Osteoblast (primary cell): ENCODE measurements at places on chromosomes 13 and 19. TPM values are rescaled to one million over a fixed set of nuclear protein-coding genes. Genes with fewer than 3 reads are reported as not detected.
A peak's percentile ranks its signal among the peaks of the same experiment; 100 is the strongest.

Gene B9D2
- total RNA-seq: 5.6 and 6.5 TPM in 2 replicates

- peak; percentile 52 for DNase-seq
These were observed 29.6 kb downstream of the VWA8 start for GRCh38 chr13:41931337-41931736.

DNA sequence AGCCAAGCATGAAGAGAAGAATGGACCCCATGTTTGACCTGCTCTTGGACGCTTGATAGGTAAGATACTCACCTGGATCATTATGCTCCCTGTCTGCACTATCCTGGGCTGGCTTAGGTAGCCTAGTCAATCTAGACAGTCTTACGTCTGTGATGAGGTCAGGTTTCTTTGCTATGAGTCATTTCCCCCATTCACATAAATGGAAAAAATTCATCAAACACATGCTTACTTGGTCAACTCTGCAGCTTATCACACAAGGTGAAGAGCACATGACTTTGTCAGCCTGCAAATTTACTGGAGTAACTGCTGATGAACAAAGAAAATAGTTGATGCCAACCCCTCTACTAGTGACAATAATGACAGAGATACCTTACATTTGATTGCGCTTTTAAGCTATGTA is 170.0 kb downstream of the NUFIP1 start:
- peak; percentile 76 for DNase-seq

- peak; percentile 75 for DNase-seq
These were observed 16.4 kb downstream of the FBN3 start for GRCh38 chr19:8132858-8133458.

- no peak for DNase-seq
These were observed 87.6 kb upstream of the DOCK9 start for GRCh38 chr13:99065235-99066015.

Gene FOSB
- total RNA-seq: 3.3 and 3.8 TPM in 2 replicates

DNA sequence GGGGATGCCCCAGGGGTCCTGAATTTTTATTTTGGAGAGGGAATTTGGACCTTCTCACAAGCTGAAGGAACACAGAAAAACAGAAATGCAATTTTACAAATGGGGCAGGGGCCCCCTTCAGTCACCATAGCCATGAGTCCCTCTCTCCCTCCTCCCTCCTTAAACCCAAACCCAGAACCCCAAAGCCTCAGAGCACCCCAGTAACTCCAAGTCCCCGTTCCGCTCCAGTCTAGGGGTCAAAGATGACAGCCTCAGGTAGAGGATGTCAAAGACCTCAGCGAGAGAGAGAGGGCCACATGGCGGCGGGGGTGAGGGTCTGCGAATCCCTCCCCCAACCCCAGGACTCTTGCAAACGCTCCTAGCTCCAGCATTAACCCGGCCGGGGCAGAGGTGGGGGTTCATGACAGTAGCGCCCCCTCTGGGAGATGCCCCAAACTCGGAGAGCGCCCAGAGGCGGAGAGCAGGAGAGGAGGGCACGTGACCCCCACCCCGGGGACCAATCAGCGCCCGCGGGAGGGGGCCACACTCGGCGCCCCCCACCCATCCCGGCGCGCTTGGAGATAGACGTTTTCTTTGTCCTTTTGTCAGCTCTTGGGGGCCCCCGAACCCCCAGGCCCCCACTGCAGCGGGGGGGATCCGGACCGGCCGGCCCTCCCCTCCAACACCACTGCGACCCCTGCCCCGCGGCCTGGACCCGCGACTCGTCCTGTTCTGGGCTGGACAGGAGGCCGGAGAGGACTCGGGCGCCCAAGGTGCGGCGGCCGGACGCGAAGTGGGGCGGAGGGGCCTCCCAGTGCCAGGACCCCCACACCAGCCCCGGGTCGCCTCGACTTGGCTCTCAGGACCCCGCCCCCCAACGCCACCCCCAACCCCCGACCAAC is 20.8 kb upstream of the SEMA6B start:
- DNase-seq: peak; percentile 91

GRCh38 chr13:97249093-97249795 is 27.1 kb downstream of the MBNL2 start:
- DNase-seq: no peak

DNA sequence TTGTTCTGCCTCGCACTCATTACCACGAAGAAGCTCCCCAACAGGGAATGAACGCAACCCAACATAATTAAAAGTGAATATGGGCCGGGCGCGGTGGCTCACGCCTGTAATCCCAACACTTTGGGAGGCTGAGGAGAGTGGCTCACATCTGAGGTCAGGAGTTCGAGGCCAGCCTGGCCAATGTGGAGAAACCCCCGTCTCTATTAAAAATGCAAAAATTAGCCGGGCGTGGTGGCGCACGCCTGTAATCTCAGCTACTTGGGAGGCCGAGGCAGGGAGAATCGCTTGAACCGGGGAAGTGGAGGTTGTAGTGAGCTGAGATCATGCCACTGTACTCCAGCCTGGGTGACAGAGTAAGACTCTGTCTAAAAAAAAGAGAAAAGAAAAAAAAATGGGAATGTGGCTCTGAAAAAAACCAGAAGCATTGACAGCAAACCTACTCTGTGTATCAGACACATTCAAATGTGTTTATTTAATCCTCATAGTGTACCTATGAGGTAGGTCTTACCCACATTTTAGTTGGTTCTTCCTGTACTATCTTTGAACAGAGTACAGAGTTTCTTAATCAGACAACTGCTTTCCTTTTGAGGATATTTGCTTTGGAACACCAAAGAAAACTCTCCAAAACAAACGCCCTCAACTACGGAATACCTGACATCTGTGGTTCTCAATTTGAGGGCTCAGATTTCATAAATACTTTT is 70.0 kb downstream of the NUFIP1 start:
- no peak for DNase-seq

GRCh38 chr19:53624771-53625545 is 6.8 kb upstream of the DPRX start:
- no peak for DNase-seq

- peak; percentile 26 for DNase-seq
These were observed 23.7 kb upstream of the GPR18 start for GRCh38 chr13:99281811-99282263.

DNA sequence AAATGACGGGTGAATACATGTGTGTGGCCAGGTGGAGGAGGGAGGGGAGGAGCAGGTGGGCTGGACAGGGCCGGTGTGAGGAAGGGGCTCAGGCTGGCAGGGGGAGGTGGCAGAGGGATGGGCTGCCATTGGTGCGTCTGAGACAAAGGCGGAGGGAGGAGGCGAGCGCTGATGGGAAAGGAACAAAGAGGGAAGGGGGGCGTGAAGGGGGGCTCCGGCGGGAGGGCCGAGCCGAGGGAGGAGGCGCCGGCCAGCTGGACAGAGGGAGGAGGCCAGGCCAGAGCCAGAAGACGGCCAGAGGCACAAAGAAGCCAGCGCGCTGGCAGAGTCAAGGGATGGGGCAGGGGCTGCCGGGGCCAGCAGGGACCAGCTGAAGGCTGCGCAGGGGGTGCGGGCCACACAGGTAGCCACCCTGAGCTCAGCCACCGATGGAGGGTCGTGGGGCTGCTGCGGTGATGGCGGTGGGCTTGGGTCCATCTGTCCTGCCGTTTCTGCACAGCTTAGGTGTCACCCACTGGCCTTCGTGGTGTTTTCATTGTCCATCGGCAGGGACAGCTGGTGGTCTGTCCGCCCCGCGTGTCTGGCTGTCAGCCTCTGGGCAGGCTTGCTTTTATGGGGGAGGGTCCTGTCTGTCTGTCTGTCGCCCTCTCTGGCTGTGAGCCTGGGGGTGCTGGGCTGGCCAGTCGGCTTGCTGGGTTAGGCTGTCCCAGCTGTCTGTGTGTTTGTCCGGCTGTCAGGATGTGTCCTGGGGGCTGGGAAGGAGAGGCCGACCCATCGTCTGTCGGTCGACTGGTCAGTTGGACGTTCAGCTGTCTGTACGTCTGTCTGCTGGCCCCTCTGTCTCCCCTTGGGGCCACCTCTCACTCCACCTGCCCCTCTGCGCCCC is 2.2 kb downstream of the APC2 start:
- no peak for DNase-seq

Gene SHC2
- 0.36 and 1.5 TPM in 2 replicates for total RNA-seq

DNA sequence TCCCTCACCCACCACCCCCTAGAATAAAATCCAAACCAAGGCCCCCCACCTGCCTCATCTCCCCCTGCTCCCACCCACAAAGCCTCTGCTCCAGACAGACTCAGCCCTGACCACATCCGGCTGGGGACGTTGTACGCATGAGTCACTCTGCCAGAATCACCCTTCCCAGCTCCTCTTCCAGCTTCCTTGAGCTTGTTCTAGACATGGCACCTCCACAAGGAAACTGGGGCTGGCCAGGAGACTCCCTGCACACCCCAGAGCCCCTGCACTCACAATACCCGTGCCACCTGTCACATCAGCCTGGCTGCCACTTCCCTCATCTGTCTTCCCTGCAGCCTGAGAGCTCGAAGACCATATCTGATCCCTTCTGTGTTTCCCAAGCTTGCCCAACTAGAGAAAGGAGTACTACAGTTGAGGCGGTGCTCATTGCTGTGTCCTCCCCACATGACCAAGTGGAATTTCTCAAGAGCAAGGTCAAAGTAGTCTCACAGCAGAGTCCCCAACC is 9.7 kb downstream of the DEDD2 start:
- DNase-seq: peak; percentile 99

GRCh38 chr19:56162258-56162657 is 13.6 kb upstream of the GALP start:
- peak; percentile 88 for DNase-seq

- no peak for DNase-seq
These were observed 471.0 kb downstream of the TBC1D4 start for GRCh38 chr13:75010941-75011340.

GRCh38 chr13:39729156-39729555 is 73.7 kb downstream of the COG6 start:
- DNase-seq: no peak

DNA sequence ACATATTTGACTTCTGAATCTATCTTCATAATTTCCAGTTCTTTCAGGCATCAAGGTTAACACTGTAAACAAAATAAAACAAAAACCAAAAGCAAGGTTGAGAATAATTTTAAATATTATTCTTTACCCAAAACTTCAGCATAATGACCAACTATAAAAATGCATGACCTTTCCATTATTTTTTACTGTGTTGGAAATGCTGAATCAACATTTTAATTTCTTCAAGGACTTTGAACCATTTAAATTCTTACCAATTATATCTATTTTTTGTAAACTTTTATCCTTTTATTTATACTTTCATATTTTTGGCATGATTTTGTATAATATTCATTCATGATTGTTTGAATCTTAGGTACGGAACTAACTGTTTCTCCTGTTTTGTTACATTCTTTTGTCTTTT is 6.9 kb downstream of the ZNF585A start:
- DNase-seq: no peak

- peak; percentile 85 for DNase-seq
These were observed 10.2 kb downstream of the DHRS12 start for GRCh38 chr13:51793570-51794271.

Gene FCGBP
- under 0.01 TPM in 2 replicates for total RNA-seq

GRCh38 chr19:37817180-37817981 is 38.0 kb upstream of the ZNF573 start:
- DNase-seq: peak; percentile 75

DNA sequence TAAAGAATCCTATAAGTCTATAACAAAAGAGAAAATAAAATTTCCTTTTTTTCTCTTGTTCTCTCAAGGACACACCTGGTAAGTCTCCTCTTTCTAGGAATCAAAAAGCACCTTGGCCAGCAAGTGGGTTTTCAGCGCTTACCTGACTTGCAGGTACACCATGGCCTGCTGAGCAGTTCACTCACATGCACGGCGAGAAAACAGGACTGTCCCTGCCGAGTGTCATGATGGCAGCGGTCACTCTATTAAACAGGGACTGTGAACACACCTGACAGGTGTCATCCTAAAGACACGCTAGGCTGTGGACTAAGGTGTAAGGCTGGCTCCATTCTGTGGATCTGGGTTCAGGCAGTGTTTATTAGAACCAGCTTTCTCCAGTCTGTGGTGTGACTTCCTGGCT is 170.2 kb downstream of the TEX29 start:
- DNase-seq: no peak
